ENCODE measurements at places on chromosomes 13 and 19.

GRCh38 chr13:109384491-109385241 lies 401.7 kb downstream of the IRS2 start:
- DNase-seq = no peak

DNA sequence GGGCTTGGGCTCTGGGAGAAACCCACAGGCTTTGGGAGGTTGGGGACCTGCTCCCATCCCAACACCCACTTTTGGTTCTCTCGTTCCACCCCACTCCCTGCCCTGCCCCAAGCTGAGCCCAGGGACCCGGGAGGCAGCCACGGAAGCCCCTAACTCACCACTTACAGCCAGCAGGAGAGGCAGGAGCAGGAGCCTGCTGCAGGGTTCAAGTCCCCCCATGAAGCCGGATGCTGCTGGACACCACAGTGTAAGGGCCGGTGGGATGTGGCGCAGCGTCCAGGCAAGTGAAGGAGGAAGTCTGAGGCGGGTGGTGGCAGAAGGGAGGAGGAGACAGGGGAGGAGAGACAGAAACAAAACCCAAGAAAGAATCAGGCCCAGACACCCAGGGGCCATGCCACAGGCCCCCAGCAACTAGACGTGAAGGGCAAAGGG lies at the start of gene TYROBP:
TSS of gene TYROBP (minus strand) at position 286 of the 432 bp plus-strand sequence. CDS start at position 219, 67 bp downstream.
- DNase-seq = peak; percentile 53

GRCh38 chr13:99218545-99218944 lies 17.9 kb downstream of the UBAC2 start:
- no peak for DNase-seq

DNA sequence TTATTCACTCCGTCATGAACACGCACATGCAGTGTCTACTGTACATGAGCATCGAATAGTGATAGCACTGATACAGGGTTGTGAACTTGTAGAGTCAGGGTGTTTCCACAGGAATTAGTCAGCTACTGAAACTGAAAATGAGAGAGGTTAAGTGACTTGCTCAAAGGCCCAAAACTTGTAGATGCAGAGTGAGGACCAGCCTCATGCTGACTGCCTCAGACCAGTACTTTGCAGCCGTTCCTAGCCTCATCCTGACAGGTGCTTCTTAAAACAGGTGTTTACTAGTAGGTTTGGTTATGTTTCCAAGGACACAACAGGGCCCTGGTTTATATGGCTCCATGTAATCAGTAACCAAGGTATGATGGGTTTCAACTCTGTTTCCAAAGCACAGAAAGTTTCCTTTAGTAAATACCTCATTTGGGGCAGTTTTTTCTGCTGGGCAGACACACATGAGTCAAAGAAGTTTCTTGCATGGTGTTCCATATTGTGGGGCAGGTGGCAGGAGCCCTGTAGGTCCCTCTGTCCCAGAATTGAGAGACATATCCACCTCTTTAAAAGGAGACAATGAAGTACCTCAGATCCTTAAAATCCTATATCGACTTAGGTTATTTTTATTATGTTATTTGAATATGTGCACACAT lies 16.0 kb downstream of the FGF9 start:
- DNase-seq = no peak

DNA sequence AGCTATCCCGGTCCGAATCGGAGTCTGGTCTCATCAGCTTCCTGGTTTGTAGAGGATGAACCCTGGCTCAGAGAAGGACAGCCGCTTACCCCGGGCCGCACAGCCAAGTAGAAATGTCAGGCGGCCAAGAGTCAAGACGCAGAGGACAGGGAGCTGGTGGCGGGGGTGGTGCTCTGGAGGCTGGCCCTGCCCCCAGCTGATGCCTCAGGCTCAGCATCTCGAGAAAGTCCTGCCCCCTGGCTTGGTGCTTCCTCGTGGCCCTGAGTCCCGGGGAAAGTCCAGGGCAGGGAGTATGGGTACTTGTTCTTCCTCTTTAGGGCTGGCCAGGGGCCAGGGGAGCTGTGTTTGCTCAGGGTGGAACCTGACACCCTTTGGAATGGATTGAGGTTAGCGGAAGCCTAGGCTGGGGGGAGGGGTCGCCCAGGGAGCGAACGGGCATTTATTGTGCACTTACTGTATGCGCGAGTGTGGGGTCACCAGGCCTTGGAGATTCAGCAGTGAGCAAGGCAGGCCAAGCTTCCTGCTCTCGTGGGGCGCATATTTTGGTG lies 2.2 kb downstream of the TJP3 start:
- peak; percentile 90 for DNase-seq

- DNase-seq = no peak
Measured at GRCh38 chr13:26599860-26600259, 42.4 kb downstream of the WASF3 start.

- DNase-seq = peak; percentile 91
Measured at GRCh38 chr19:35693835-35694599, 10.3 kb upstream of the ZBTB32 start.

DNA sequence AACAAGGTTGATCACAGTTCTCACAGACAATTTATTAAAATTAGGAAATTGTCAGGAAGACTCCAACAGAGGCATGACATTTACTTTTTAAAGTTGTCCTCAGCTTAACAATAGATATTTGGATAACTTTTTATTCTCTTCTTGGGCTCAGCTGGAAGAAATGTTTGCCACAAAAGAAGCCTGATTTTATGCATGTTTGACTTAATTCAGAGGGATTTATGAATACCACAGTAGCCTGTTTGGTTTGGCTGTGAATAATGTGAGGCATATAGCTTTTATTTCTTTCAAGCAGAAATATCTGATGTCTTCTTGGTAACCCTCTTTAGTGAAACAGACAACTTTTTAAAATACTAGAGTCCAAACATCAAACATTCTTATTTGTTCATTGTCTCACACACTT lies 1464.5 kb upstream of the SLC10A2 start:
- no peak for DNase-seq

DNA sequence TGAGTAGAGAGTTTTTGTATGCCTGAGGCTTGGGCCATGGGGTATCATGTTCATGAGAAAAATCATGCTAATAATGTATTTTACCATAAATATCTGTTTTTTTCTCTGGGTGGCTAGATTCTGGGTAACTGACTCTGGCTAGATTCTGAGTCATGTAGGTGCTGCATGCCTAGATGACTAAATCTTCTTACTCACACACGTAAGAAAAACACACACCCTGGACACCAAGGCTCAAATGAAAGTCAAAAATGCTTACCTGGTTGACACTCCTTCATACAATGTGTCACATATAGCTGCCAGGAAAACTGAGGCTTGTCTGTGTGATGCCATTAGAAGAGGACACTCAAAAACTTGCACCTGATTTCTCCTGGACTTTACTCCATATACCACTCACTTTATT lies 597.4 kb upstream of the SLITRK1 start:
- DNase-seq = no peak

GRCh38 chr19:4379383-4380253 lies 20.7 kb downstream of the SH3GL1 start:
- no peak for DNase-seq

- peak; percentile 52 for DNase-seq
Measured at GRCh38 chr19:4390567-4391305, 9.6 kb downstream of the SH3GL1 start.

DNA sequence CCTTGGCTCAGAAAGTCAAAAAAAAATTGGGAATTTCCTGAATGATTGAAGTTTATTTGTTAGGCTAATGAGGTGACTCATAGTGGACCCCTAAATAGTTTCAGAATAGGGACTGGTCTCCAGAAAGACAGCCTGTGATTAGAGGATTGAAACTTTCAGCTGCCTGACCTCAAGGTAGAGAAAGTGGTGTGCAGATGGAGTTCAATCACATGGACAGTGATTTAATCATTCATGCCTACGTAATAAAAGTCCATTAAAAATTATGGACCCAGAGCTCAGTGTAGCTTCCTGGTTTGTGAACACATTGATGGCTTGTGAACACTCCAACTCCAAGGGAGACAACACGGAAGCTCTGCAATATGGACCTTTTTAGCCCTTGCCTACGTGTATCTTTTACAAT lies 533.2 kb upstream of the PCDH9 start:
- DNase-seq = no peak

GRCh38 chr13:113137691-113138298 lies 15.2 kb downstream of the F10 start:
- DNase-seq = no peak

- no peak for DNase-seq
Measured at GRCh38 chr19:53988981-53989380, 2.5 kb upstream of the CACNG6 start.

DNA sequence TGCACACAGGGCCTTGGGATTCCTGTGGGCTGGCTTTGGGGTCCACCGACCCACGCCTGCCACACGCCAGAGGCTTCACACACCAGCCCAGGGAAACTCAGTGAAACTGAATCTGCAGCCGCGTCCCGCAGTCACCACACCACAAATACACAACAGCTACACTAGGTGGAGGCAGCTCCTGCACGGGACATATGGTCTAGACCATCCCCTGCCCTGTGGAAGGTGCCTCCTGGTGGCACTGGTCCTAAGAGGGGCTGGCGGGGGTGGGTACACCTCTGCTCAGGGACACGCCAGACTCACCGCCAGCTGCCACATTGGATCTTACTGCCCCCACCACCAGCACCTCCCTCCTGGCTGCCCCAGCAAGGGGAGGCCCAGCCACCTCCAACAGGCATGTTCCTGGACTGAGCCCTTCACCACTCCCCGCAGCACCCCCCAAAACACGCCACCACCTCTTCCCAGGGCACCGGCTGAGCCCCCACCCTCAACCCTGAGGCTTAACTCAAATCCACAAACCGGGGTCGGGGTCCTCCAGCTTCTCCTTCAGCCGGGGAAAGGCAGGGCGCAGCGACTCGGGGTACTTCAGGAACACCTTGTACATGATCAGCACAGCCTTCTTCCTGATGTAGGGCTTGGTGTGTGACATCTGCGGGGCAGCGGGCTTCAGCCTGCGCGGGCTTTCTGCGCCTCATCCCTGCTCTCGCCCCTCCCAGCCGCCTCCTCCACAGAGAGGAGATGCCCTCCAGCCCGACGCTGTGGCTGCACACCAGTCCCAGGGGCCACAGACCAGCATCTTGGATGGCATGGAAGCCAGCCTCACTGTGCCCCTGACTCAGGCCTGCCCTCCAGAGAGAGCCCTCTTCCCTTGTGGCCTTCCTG lies 21.2 kb downstream of the AP3D1 start:
- no peak for DNase-seq

GRCh38 chr19:43773725-43774102 lies 7.1 kb downstream of the KCNN4 start:
- DNase-seq = no peak

DNA sequence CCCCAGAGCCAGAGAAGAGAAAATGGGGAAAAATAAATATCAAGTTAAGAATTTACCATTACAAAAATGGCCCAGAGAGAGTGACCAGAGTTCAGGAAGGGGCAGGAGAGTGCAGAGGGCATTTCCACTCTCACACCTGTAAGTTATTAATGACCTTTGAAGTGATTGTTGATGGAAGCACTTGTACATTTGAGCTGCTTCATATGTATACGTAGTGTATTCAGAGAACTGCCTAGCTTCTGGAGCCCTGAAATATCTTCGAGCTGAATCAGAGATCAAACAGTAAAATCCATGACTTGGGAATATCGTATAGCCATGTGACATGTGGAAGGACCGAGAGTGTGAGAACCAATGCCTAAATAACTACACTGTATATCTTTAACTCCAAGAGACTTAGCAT lies 49.2 kb upstream of the PCCA start:
- DNase-seq = no peak

GRCh38 chr13:109684824-109685202 lies 101.6 kb downstream of the IRS2 start:
- DNase-seq = no peak

- DNase-seq = peak; percentile 42
Measured at GRCh38 chr13:24217601-24218281, 57.2 kb downstream of the SPATA13 start.

GRCh38 chr13:103164251-103164650 lies 98.0 kb upstream of the SLC10A2 start:
- DNase-seq = no peak

DNA sequence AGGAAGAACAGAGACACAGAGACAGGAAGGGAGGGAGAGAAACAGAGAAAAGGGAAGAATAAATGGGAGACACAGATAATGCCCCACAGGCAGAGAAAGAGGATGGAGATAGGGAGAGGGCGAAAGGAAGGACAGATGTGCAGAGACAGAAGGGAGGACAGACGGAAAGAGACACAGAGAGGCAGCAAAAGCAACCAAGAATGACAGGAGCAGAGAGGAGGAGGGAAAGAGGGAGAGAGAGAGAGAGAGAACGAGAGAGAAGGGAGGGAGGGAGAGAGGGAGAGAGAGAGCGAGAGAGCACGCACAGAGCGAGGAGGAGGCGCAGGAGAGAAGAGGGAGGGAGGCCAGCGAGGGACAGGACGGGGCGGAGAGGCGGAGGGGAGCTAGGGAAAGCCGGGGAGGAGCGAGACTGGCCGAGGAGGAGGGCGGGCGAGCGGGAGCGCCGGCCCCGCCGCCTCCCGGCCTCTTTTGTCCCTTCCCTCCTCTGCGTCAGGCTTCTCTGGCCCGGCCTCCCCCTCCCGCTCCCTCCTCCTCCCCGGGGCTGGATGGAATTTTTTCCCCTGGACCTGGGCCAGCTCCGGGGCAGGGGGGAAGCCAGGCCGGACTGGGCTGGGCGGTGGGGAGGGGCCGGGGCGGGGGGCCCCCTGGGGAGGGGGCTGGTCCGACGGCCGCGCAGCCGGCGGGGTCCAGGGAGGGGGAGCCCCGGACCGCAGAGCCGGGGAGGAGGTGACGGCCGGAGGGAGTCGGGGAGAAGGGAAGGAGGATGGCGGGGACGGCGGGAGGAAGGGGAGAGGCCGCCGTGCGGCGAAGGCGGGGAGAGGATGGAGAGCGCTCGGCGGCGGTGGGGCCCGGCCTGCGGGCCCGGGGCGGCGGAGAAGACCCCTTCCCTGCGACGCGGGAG lies 4.2 kb upstream of the SPACA6 start:
- DNase-seq = peak; percentile 73

DNA sequence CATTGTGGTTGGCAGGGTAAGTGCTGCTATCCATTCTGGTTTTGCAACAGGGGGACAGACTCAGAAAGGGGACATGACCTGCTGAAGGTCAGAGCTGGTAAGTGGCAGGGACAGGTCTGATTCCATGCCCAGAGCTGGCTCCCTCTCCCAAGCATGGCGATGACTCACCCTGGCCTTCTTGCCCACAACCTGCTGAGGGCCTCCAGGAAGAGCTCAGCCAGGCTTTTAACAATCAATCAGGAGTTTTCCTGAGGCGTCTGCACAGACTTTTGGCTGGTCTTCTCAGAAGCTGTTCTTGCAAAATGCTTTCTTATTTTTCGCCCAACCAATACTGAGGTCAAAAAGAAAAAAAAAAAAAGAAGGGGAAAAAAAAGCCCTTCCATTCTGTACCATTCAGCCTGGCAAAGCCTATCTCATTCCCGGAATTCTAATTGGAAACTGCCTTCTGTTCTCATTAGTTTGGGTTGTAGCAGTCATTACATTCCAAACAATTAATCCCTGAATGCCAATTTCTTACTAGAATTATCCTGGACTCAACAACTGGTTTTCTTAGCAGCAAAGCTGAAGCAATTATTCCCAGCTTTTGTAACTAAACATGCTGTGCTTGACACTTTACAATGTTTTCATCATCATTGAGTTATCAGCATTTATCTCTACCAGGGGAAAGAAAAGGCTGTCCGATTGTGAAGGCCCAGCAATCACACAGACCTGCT lies 17.7 kb downstream of the SIAH3 start:
- peak; percentile 18 for DNase-seq

- no peak for DNase-seq
Measured at GRCh38 chr19:29774126-29774525, 37.7 kb upstream of the CCNE1 start.
